ENCODE measurements at places on chromosomes 13 and 19.

DNA sequence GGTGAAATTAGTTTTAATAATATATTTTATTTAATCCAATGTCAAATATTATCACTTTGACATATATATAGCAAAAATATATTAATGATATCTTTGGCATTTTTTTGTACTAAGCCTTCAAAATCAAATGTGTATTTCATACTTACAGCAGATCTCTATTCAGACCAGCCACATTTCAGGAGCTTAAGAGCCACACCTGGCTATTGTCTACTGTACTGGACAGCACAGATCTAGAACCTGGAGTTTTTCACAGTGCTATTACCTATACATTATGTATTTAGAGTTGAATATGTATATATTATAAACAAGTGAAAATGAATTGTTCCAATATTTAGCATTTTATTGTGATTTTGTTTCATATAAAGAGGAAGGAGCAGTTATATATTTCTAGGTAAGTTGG lies 486.3 kb downstream of the DIAPH3 start:
- DNase-seq = no peak

DNA sequence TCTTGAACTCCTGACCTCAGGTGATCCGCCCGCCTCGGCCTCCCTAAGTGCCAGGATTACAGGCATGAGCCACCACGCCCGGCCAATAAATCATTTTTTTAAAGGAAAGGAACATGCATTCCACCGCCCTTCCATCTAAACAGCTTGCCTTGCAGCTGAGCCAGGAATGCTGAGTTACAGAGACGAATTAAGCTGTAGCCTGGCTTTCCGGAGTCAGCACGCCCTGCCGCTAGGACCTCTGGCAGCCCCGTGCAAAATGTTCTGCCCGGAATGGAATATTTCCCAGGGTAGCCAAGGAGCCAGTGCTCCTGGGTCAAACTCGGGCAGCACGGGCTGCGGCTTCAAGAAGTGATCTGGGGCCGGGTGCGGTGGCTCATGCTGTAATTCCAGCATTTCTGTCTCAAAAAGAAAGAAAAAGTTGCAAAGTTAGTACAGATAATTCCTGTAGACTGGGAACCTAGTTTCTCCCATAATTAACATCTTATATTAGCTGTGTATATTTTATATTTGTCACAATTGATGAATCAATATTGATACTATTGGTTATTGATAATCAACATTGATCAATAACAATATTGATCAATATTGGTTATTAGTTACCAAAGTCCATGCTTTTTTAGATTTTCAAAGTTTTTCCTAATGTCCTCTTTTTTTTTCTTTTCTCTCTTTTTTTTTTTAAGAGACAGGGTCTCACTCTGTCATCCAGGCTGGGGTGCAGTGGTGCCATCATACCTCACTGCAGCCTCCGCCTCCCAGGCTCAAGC lies 19.2 kb downstream of the ATCAY start:
- DNase-seq = no peak

GRCh38 chr13:44142540-44142867 lies 231.1 kb upstream of the SERP2 start:
- no peak for DNase-seq

GRCh38 chr19:19098084-19098702 lies 34.4 kb downstream of the SLC25A42 start:
- DNase-seq = no peak

GRCh38 chr13:73972545-73972944 lies 161.7 kb downstream of the KLF12 start:
- no peak for DNase-seq
